NCI-H345 (cell line): ENCODE measurements at places on chromosomes 2 and 18.

- no peak for DNase-seq
Measured at GRCh38 chr2:223725986-223726970, 111.1 kb downstream of the AP1S3 start.

DNA sequence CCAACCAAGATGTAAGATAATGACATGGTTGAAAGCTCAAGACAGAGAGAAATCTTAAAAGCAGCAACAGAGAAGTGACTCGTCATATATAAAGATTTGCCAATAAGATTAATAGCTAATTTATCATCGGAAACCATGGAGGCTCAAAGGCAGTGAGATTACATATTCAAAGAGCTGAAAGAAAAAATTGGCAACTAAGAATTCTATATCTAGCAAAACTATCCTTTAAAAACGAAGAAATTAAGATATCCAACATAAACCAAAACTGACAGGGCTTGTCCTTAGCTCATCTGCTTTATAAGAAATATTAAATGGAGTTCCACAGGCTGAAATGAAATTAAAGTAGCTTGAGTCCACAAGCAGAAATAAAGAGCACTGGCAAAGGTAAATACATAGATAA, 236.6 kb downstream of the ANAPC1 start:
- DNase-seq, result no peak

DNA sequence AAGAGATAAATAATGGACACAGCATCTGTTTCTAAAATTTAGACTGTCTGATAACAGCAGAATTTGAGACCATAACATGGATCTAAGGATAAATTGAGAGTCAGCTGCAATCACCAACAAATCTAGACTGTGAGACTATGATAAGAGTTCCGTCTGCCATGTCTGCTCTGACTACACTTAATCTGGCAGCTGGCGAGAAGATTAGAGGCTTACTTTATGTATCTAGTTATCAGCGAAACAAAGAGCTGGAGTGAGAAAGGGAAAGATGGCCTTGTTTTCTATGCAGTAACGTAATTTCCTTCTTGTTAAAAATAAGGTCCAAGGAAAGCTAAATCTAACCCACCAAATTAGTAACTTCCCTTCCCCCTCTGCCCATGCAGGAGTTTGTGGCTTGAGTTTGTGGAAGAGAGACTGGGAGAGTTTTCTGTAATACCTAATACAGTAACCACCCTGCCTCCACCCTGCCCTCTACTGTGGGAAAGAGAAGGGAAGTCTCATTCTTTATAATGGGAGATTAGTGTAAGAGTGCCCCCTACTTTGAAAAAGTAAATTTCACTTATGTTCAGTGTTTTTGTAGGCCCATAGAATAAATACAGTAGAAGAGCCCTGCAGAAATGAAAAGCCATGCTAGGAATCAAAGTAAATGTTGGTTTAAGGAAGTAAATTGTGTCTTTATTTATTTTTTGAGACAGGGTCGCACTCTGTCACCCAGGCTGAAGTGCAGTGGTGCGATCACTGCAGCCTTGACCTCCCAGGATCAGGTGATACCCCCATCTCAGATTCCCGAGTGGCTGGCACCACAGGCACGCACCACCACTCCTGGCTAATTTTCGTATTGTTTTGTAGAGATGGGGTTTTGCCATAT, 27.5 kb downstream of the EML4 start:
- DNase-seq, result no peak

GRCh38 chr2:215870088-215870490, 143.3 kb downstream of the MREG start:
- no peak for DNase-seq

GRCh38 chr18:13359210-13359609, 140.7 kb downstream of the LDLRAD4 start:
- DNase-seq, result no peak

DNA sequence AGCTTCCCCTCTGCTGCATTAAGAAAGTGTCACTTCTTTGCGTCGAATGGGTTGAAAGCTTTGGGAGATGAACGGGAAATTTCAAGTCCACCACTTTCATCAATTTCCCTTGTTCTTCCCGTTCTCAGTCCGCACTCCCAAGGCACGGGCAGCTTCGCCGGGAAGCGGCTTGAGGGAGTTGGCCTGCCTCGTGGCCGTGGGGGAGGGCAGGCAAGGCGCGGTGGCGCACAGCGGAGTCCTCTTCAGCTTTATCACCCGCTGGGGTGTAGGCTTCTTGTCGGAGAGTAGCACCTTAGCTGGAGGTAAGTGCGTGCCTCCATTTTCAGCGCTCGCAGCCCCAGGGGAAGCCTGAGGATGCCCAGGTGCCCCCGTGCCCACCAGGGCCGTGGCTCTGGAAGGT, 19.9 kb downstream of the KCTD18 start:
- no peak for DNase-seq

DNA sequence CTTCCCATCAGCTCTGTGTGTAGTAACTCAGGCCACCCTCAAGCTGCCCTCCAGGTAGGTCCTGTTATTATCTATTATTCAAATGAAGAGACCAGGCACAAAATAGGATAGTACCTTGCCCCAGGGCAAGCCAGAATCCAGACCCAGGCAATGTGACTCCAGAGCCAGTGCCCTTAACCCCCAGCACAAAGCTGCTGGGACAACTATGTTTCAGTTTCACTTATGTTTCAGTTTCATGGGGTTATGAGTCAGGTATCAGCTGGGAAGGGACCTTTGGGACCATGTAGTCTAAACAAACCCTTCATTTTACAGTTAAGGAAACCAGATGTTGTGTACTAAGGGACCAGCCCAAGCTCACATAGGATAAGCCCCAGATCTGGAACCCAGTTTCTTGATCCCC, 10.0 kb downstream of the HK2 start:
- no peak for DNase-seq

- DNase-seq, result no peak
Measured at GRCh38 chr2:218501665-218502064, 66.5 kb downstream of the USP37 start.

- DNase-seq, result no peak
Measured at GRCh38 chr18:1446765-1447164, 542.1 kb downstream of the ADCYAP1 start.

- DNase-seq, result no peak
Measured at GRCh38 chr2:59000796-59001195, 759.7 kb upstream of the FANCL start.
